Inflammatory macrophage treated with lipopolysaccharide for 1 hour (primary cell): ENCODE measurements at places on chromosomes 6 and 20.

GRCh38 chr20:57215426-57215825, 51.0 kb downstream of the BMP7 start:
- no peak for DNase-seq

- no peak for DNase-seq
Observed at GRCh38 chr20:43821795-43822194, 92.9 kb upstream of the TOX2 start.

GRCh38 chr6:149268768-149269167, 48.7 kb upstream of the TAB2 start:
- no peak for DNase-seq

DNA sequence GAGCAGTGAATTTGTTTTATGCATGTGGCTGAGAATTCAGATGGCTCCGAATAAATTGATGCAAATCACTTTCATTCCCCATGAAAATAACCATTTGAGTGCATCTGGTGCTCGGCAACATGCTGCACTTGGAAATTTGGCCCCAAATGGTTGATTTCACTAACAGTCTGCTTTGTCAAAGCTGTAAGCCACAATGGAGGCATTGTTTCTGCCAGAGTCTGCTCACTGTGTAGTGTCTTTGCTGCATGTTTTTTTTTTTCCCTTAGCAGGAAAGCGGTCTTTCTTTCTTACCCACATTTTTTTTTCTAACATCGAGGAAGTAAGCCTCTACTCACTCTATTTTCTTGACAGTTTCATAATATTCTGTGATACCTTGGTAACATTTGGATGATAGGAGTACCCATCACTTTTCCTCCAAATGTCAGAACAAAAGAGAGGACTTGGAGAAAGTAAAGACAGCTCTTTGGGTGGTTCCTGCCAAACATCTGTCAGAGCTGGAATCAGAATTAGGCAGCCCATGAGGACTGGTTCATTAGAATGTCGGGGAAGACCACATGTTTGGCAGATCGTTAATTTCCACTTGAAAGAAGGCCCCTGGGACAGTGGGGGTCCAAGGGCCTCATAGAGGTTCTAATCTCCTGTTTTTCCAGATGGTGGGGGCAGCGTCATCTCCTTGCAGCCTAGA, 149.5 kb downstream of the DOK5 start:
- no peak for DNase-seq

DNA sequence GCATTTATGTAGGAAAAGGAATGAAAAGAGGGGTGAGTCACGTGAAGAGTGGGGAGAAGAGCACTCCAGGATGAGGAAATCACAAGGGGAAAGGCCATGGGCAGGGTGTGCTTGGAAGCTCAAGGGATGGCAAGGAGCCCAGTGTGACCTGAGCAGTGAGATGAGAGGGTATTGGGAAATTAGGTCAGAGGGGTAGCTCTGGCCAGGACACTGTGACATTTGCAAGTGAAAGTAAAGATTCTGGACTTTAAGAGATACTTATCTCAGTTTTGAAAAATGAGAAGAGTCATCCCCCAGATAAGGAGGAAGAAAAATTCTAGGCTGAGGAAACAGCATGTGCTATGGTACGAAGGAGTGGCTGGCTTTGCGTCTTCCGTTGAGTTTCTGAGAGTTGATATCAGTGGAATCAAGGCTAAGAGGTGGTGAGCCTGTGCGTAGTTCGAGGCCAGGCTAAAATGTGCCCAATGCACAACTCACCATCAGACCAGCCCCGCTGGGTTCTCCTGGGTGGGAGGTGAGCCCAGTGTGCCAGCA, 79.9 kb downstream of the GCLC start:
- DNase-seq = peak; percentile 93

GRCh38 chr20:59446376-59446775, 146.0 kb downstream of the EDN3 start:
- DNase-seq = no peak

DNA sequence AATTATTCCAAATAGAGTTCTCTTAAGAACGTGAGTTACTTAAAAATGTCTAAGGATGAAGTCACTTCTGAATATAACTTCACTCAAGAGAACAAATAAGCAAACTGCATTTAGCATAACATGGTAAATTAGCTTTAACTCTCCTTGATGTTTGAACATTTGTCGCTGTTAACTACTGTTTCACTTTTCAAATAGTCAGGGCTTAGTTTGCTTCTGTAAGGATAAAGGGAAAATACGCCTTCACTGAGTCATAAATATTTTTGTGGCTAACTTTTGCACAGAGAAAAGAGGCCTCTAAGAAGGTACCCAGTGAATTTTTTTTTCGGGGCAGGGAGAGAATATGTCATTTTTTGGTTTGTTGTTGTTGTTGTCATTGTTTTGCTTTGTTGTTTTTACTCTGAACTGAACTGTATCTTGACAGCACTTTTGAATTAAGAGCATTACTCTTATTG, 8.1 kb downstream of the PTPN1 start:
- DNase-seq = peak; percentile 59

- no peak for DNase-seq
Observed at GRCh38 chr20:61169874-61170273, 82.2 kb upstream of the CDH4 start.

GRCh38 chr6:93059911-93060310, 359.4 kb downstream of the EPHA7 start:
- no peak for DNase-seq

DNA sequence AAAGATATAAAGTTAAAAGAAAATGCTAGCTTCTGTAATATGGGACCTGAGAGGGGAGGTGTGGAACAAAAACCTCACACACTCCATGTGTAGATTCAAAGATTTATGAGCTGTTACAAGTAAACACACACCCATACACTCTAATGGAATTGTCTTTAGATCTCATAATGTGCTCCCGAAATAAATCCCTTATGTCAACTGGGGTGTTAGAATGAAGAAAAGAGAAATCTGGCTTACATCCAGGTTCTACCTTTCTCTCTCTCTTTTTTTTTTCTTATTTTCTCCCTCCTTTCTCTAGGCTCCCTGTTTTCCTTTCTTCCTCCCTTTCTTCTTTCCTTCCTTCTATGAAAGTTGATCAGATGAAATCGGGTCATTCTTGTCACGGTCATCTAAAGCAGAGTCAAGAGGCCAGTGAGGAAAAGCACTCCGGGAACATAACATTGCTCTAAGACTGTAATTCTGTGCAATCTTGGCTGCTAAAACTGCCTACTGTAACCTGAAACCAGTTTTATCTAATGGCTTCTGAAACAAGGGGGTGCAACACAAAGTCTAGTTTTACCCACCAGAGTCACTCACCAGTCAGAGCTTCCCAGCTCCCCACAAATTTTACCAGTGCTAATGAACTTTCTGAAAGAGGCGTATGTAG, 68.3 kb upstream of the BTBD3 start:
- DNase-seq = no peak
